Smooth muscle cell of the umbilical artery (primary cell): ENCODE measurements at places on chromosomes 12 and 14. TPM values are rescaled to one million over a fixed set of nuclear protein-coding genes. Genes with fewer than 3 reads are reported as not detected.

Gene PGF
- 0.60 and 1.5 TPM in 2 replicates for total RNA-seq

Gene A2M
- under 0.01 TPM in 1 of 2 replicates, not detected in the other for total RNA-seq

Gene TAS2R9
- total RNA-seq, result 0.30 and 0.37 TPM in 2 replicates

Gene E2F7
- 2.4 and 17.9 TPM in 2 replicates for total RNA-seq

Gene GUCY2C
- not detected in 2 replicates for total RNA-seq

Gene LMBR1L
- 37.6 and 56.4 TPM in 2 replicates for total RNA-seq

Gene GPR84
- total RNA-seq, result 0.05 TPM in 1 of 2 replicates, not detected in the other

Gene IAPP
- total RNA-seq, result not detected in 2 replicates

Gene NOVA1
- under 0.01 and 0.65 TPM in 2 replicates for total RNA-seq

Gene KCNJ8
- total RNA-seq, result 1.8 and 6.2 TPM in 2 replicates

Gene KIF26A
- total RNA-seq, result 0.05 and 0.30 TPM in 2 replicates

Gene RPS6KA5
- 0.30 and 0.46 TPM in 2 replicates for total RNA-seq

Gene PIWIL1
- not detected in 2 replicates for total RNA-seq

Gene GPX2
- total RNA-seq, result not detected in 2 replicates

Gene TPPP2
- total RNA-seq, result not detected in 2 replicates

Gene RPL41
- 1,282 and 1,487 TPM in 2 replicates for total RNA-seq

Gene SHMT2
- total RNA-seq, result 287 and 328 TPM in 2 replicates
